ENCODE measurements at places on chromosomes 7 and 10.
A peak's percentile ranks its signal among the peaks of the same experiment; 100 is the strongest.

- no peak for DNase-seq
Observed at GRCh38 chr10:93947055-93947454, 46.7 kb upstream of the PLCE1 start.

DNA sequence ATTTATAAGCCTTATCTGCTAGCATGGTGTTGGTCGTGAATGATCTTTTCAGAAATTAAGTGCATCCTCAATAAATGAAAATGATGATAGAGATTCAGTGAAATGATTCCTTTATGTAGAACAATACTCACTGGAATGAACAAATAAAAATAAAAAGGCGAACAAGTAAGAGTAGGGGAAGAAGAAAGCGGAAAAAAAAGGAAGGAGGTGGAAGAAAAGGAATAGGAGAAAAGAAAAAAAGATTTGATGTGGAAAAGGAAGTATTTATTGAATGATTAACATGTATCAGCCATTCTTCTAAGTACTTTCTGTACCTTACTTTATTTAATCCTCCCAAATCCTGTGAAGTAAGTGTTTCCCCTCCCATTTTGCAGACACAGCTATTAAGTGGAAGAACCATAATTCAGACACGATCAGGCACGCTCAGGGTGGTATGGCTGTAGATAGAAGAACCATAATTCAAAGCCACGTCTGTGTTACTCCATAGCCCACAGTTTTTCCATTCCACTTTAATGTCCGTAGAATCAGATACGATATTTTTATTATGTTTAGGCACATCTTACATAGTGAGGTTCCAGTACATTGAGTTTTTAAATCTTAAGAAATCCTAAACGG is 156.2 kb upstream of the LAMB4 start:
- DNase-seq, result no peak

GRCh38 chr10:75744261-75744660 is 312.8 kb downstream of the LRMDA start:
- no peak for DNase-seq

DNA sequence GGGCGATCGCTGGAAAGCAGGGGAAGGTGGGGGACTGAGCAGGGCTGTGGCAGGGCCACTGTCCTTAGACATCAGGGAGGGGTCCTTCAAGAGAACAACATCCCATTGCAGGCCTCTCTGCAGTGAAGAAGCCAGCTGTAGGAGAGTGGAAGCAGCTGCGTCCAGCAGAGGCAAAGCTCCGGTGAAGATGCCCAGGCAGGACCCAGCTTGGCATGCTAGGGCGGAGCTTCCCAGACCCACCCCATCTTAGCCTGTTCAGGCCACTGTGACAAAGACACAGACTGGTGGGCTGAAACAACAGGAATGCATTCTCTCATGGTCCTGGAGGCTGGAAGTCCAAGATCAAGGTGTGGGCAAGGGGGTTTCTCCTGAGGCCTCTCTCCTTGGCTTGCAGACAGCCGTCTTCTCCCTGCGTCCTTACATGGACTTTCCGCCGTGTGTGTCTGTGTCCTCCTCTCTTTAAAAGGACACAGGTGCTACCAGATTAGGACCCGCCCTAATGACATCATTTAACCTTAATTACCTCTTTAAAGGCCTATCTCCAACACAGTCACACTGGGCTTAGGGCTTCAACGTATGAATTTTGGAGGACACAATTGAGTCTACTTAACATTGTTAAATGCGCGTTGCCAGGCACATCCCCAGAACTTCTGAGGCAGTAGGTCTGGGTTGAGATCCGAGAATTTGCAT is 178.1 kb upstream of the GRB10 start:
- DNase-seq, result no peak

DNA sequence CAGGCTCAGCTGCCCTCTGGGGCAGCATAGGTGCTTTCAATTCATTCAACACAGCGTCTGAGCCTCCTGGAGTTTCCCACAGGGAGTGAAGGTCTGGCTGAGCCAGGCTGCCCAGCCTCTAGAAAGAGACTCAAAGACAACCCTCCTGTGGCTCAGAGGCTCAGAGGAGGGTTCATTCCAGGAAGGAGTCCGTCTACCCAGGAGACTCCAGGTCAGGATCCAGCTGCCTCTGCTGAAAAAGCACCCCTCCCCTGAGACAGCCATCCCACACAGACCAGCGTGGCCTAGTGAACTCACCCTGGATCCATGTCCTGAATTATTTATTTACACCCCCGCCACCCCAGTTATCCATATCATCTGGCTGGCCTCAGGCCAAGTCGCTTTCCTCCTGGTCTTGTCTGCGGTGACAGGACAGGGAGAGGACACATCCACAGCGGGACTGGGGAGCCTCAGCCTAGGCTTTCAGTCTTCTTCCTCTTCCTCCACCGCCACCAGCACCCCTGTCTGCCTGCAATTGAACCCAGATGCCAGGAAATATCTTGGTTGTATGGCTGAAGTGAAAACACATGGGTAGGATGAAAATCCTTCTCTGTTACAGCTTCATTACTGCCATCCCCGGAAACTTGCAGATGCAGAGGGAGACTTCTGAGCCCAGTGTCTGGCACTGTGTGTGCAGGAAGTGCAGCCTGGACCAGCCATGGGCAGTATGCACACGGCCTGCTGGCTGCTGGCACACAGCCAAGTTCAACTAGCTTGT is 44.0 kb upstream of the COL13A1 start:
- peak; percentile 6 for DNase-seq

Measured in tibial nerve (tissue), 4 donors.